ENCODE measurements at places on chromosomes 5 and 9.

DNA sequence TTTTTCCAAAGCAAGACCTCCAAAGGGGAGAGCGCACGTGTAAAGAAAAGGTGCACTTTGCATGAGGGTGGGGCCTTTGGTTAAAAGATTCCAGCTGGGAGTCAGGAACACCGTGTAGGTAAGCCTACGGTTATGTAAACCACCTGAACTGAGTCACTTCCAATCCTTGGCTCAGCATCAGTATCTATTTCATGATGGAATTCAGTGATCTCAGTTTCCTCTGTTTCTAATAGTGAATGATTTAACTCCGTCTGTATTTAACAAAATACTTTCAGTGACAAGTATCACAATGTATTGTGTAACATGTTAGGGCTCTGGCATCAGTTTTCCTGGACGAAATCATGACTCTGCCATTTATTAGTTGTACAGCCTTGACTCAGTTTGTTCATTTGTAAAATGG is 1.3 kb upstream of the SVEP1 start:
- no peak for DNase-seq

- DNase-seq: no peak
Observed at GRCh38 chr9:123359106-123359505, 3.1 kb downstream of the CRB2 start.

GRCh38 chr9:131518553-131518952 is 12.5 kb downstream of the UCK1 start:
- no peak for DNase-seq

DNA sequence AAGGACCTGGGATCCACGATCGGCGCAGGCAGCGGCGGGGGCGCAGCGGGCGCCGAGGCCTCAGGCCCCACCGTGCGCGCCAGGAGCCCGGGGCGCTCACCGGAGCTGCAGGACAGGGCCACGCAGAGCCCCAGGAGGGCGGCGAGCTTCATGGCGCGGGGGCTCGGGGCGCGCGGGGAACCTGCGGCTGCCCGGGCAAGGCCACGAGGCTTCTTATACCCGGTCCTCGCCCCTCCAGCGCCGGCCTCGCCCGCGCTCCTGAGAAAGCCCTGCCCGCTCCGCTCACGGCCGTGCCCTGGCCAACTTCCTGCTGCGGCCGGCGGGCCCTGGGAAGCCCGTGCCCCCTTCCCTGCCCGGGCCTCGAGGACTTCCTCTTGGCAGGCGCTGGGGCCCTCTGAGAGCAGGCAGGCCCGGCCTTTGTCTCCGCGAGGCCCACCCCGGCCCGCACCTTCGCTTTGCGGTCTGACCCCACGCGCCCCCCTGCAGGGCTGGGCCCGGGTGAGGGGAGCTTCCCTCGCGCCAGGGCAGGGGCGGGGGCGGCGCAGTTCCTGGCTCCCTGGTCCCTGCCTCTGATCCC is at the start of gene SCGB3A1:
Gene SCGB3A1 (minus strand): TSS at position 189 of the 577 bp plus-strand sequence. CDS start 37 bp downstream, at position 152.
- no peak for DNase-seq

DNA sequence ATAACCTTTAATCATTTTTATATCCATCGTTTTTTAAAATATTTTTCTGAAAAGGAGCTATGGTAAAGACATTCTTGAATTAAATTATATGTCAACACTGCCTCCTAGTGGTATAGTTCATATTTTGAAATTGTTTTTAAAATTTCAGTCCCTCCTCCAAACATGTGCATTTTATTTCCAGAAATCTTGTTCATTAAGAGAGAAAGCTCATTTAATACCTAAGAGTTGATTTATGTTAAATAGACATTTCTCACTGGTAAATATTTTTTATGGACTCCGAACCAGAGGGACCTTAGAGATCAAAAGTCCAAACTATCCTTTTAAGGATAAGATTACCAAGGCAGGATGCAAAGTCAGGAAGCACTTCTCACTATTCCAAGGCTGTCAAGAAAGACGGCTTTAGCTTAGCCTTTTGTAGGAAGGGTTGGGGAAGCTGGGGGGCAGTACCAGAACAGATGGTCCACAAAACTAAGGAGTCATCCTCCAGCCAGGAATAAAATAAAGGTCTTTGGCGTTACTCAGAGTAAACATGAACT is 21.6 kb downstream of the BHMT start:
- DNase-seq: peak; percentile 23

- no peak for DNase-seq
Observed at GRCh38 chr5:82925061-82925411, 152.2 kb downstream of the TMEM167A start.

- DNase-seq: no peak
Observed at GRCh38 chr5:40240671-40241070, 439.0 kb upstream of the PTGER4 start.

- no peak for DNase-seq
Observed at GRCh38 chr9:95415158-95415557, 97.6 kb upstream of the FANCC start.

DNA sequence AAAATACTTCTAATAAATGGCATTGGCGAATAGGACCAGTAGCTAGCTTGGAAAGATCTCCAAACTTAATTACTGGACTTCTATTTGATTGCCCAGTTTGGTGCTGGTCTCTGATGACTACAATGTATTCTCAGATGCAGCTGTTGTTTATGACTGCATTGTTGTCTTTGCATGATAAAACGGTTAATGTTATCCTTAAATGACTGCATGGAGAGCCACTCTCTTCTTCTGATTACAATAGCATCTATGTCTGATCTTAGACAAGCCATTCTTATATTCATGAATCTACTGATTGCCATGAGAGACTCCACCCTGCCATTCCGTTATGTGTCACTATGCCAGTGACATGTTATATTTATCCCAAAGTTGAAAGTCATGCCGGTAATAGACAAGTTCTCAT is 42.9 kb upstream of the ERBIN start:
- no peak for DNase-seq

DNA sequence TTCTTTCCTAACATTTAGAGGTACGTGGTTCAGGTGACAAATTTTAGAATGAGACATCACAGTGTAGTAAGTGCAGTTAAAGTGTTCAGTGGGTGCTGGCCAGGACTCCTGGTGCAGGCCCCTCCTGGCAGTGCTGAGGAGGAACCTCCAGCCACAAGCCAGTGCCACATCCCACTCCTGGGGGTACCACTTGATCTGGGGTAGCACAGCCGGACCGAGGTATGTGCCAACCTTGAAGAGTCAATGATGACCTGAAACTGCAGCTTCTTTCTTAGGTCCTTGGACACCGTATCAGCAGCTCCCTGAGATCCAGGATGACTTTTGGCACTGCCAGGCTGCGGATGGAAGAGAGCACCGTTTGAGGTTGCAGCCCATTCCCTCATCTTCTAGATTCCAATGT is 310.4 kb upstream of the IRX4 start:
- DNase-seq: no peak

GRCh38 chr9:130634801-130635200 is 29.6 kb upstream of the PRDM12 start:
- no peak for DNase-seq

GRCh38 chr9:90394871-90395270 is 247.8 kb downstream of the DIRAS2 start:
- no peak for DNase-seq

- DNase-seq: no peak
Observed at GRCh38 chr5:63648376-63648775, 313.9 kb downstream of the HTR1A start.

GRCh38 chr9:125974705-125975104 is 227.5 kb downstream of the PBX3 start:
- no peak for DNase-seq

DNA sequence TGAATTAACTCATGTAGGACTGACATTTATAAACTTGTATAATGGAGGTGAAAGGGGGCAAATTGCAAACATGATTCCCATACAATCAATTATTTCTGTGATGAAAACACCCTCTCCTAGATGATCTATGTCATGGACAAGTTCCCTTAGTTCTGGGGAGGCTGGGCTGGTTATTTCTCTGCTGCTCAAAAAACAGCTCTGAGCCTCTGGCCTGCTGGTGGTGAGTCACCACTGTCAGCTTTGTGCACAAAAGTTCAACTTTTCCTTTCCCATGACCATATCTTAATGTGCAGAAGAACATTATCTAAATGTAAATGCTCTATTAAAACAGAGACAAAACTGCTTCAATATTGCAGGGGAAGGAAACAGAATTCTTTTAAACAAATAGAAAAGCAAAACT is 85.0 kb downstream of the HMHB1 start:
- DNase-seq: no peak

DNA sequence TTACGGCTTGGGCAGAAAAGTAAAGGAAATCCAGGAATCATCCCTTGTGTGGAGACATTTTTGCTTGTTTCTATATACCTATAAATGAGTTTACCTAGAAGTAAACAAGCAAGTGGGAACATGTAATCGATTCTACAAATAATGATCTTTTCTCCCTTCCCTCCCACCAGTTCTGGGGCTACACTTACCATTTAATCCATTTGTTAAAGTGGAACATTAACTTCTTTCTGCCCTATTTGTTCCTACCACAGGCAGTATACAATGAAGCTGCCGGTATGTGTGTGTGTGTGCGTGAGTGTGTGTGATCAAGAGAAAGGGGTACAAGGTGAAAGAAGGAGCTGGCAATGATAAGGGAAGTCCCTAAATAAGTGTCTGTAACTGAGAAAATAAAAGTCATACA is 26.4 kb upstream of the ELL2 start:
- no peak for DNase-seq

- DNase-seq: no peak
Observed at GRCh38 chr5:135169753-135170152, 135.7 kb upstream of the PITX1 start.

DNA sequence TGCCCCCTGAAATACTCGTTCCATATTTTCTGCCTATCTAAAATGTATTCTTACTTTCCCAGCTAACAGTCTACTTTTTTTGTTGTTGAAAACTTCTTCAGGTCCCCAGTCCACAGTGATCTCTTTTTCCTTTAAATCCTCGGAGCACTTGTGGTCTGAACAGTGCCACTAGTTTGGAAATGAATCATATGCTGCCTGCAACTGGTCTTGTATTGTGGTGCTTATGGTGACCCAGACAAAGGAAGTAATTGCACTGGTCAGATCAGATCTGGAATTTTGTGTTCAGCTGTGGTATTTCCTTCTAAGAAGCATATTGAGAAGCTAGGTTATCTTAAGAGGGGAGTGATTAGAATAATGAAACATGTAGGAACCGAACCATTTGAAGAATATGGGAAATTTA is 2.9 kb downstream of the UNC13B start:
- DNase-seq: no peak

GRCh38 chr5:179680014-179680779 is 637 bp downstream of the CBY3 start:
- DNase-seq: no peak

DNA sequence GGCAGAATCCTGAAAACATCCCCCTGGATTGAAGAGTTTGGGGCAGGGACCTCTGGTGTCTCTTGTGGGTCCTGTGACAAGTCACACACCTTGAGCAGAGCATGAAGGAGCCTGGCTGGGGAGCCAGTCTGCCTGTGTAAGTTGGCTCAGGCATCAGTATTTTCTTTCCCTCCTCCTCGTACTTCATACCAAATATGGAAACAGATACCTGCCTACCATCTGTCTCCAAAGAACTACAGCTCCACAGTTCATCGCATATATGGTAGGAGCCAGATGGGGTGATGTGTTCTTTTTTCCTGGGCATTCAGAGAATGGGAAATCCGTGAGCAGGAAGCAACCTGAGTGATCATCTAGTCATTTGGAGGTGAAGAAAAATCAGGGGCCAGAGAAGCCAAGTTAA is 177.3 kb upstream of the RAD23B start:
- DNase-seq: no peak

DNA sequence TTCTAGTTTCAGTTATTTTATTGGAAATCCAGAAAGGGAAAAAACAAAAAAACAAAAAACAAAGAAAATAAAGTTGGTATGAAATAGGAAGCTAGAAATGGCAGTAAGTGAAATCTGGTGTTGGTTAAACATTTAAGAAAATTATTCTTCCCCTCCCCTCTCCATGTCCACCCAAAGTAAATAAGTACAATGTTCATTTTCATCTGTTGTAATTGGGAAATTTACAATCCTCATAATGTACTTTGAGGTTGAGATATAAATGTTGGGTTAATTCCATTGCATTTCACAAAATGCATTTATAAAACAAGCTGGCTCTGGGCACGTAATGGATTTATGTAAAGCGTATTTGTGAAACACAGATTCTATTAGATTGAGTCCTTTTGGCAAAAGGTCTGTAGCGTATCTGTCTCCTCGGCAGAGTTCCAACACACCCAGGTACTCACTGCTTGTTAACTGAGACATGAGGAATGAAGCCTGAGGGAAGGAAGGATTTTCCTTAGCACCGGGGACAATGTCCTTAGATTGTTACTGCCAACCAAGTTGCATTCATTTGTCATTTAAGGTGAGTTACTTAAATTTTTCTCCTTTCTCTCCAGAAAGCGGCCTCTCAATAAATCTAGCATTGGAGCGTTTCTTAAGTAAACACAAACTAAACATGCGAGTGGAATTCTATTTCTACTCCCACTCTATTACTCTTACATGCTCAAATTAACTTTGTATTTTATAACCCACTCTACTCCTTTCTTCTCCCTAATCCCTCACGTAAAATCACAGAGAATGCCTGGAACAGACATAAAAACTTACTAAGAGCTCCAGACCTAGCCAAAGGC is 912.3 kb upstream of the WWC1 start:
- DNase-seq: no peak

GRCh38 chr5:123598028-123598689 is 86.2 kb downstream of the CSNK1G3 start:
- no peak for DNase-seq

Data from right lung (tissue), 10 donors.